ENCODE measurements at places on chromosomes 12 and 14.

DNA sequence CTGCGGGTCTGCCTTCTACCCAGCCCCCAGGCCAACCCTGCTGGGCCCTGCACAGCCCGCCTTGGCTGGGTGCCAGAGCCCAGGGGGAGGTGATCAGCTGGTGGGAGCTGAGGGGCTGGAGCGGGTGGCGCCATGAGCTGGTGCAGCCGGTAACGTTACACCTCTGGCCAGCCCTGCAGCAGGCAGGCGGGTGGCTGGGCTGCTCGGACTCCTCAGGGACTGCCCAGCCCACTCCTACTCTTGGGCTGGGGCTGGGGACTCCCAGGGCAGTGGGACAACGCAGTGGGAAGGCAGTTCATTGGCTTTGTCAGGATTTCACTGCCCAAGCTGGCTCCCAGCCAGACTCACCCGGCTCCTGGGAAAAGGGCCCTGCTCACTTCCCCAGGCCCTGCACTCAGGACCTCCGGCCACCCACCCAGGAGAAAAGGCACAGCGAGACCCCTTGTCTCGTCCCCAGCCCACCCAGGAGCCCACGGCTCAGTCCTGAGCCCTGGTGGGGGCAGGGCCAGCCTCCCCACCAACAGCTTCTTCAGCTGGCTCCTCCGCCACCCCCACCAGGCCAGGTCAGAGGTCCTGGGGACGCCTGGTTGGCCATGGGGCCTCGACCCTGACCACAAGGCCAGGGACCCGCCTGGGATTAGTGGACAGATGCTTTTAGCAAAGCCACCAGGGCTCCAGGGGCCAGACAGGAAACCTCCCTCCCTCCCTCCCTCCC is 1.0 kb downstream of the PGF start:
- DNase-seq: no peak

- no peak for DNase-seq
These were observed 14.8 kb downstream of the SH2B3 start for GRCh38 chr12:111420494-111420893.

GRCh38 chr12:85152311-85152729 is 116.2 kb downstream of the LRRIQ1 start:
- no peak for DNase-seq

- no peak for DNase-seq
These were observed 9.2 kb downstream of the EXOC3L4 start for GRCh38 chr14:103103461-103104388.

DNA sequence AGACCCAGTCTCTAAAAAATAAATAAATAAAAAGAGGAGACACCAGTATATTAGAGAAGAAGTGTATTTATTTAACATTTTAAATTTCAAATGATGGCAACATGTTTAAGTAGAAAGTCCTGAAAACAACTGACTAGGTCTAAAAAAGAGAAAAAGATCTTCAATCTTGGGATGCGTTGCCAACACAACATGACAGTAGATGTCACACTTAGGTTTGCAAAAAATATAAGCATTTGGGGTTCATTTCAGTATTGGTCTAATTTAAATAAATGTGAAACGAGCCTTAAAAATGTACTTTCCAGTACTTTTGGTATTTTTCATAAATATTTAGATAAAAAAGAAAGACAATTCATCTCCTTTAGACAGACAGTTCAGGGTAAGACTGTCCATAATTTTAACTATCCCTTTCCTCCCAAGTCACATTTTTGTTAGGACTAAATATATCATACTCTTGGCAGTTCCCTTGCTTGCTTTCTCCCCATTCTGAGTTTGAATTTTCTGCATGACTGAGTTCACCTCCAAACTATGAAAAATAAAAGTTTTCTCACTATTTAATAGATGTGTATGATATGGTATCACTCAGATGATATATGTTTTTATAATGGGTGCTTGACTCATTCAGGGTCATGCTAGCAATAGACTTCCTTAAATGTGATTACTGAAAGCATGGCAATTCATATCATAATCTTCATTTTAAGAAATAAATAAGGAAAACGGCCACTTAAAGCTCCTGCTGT is 4.3 kb downstream of the C14orf93 start:
- no peak for DNase-seq

DNA sequence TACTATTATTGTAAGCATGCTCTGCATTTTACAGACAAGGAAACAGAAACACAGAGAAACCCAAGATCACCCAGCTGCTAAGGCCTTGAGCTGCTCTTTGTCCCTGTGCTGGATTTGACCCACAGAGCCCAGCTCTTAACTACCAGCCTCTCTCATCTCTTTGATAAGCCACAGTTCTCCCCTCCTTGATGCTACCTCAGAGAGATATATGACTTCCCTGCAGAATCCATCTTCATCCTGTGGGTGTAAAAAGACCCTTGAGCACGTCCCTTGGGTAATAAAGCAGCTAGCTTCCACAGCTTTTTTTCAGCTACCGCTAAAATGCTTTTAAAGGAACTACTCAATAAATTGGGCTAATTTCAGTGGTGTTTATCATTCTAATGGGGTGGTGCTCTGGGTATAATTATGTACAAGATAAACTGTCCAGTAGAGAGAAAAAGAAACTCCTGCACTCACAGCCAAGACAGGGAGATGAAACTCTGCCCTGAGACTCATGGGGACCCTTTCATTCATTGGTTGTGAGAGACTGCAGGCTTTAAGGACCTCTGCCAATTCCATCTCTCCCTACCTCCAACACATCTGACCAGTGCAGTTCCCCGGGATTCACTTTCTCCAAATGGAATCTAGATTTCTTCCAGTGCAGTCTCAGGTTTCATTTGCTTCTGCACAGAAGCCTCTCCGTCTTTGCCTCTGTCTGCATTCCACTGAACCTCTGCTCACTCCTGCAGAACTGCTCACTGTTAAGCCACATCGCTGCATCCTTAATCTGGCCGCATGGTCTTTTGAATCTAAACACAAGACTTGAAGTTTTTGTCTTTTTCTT is 24.7 kb upstream of the NTF3 start:
- DNase-seq: no peak

GRCh38 chr12:976644-977043 is 14.4 kb upstream of the ERC1 start:
- no peak for DNase-seq

GRCh38 chr12:125720961-125721360 is 655.7 kb downstream of the AACS start:
- no peak for DNase-seq

GRCh38 chr14:99312106-99312505 is 40.1 kb upstream of the BCL11B start:
- DNase-seq: no peak

GRCh38 chr14:60064491-60065072 is 27.1 kb upstream of the PCNX4 start:
- DNase-seq: no peak

- DNase-seq: no peak
These were observed 526.1 kb downstream of the CCER1 start for GRCh38 chr12:90428881-90429280.

- no peak for DNase-seq
These were observed 753 bp upstream of the DLGAP5 start for GRCh38 chr14:55192054-55192621.

DNA sequence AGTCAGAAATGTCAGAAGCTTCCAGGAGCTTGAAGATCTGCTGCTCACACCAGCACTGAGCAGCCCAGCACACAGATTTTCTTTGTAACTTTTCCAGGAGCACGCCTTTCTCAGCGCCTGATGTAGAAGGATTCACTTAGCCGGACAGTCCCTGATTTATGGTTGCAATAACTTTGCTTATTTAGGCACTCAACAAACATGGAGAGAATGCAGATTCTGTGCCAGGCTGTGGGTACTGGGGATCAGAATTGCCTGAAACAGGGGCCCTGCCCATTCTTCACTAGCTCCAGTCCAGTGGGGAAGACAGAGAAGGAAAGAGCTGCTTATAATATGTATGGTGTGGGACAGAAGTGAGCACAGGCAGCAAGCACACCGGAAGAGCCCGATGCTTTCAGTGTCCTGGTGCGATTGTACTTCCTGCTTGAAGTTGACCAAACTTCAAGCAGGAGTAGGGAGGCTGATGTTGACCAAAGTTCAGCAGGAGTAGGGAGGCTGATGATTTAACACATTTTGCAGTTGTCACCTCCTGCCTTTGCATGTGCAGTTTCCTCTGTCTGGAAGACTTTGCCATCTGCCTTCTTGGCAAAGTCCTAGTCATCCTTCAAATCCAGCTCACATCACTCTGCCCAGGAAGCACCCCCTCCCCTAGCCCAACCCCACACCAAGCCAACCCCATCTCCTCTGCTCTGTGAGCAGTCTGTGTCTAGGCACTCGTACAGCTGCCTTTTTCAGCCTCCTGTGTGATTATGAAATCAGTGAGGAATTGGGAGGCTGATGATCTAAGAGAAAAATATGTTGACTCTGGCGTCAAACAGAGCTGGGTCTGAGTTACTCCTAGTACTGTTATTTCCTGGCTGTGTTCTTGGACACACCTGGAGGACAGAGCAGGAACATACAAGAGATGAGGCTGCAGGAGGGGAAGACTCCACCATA is 12.0 kb upstream of the PRIMA1 start:
- no peak for DNase-seq

DNA sequence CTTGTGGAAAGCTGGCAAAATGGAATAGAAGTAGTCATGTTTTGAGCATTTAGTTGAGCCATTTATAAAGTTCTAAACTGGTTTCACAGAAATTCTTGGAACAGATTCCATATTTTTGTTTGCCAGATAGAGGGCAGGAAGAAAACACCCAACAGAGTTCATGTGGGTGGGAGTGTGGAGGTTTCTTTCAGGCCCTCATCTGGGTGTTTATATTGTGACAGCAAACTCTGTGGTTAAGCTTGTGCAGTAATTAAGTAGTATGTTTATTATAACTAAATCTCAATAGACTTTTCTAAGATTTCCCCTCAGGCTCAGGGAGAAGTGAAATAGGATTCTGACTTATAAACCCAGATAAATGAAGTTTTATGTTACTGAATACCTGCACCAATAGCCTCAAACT is 57.4 kb downstream of the SPPL3 start:
- no peak for DNase-seq

- DNase-seq: no peak
These were observed 165.8 kb downstream of the PPM1H start for GRCh38 chr12:62769076-62769619.

DNA sequence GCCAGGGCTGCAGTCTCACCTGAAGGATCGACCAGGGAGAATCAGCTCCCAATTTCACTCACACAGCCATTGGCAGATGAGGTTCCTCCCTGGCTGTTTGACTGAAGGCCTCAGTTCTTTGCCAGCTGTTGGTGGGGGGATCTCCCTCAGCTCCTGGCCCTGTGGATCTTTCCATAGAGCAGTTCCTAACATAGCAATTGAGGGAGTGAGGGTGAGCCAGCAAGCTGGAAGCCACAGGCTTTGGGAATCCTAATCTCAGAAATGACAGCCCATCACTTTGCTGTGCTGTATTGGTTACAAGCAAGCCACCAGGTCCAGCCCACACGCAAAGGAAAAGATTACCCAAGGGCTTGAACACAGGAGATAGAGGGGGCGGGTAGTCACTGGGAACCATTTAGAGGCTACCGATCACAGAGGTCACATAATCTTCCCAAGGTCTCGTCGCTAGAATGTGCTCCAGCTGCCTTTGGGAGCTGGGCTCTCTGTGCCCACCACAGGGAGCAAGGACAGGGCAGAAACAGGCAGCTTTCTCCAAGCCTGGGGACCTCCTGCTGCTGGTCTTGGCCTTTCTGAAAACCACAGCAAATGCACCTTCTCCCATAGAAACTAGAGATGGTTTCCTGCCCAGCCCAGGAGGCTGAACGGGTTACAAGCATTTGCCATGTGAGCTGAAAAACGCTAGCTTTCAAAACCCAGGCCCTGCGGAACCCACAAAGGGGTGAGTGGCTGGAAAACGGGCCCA is 4.6 kb upstream of the OTUB2 start:
- no peak for DNase-seq

DNA sequence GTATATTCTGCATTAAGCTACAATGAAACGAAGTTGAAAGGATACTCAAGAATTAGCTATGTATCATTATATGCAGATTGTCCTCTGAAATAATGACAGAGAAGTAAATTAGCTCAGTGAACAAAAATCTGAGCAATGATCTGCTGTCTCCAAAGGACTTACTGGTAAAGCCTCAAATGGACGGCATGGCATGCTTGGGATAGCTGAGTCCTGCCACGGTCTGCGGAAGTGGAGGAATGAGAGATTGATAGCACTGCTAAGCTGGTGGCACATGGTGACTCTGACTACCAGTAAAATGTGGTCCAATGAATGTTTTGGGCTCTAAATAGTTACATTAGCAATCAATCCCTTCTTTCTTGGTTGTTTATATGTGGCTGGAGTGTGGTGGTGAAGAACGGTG is 3.7 kb upstream of the DENND5B start:
- DNase-seq: no peak

DNA sequence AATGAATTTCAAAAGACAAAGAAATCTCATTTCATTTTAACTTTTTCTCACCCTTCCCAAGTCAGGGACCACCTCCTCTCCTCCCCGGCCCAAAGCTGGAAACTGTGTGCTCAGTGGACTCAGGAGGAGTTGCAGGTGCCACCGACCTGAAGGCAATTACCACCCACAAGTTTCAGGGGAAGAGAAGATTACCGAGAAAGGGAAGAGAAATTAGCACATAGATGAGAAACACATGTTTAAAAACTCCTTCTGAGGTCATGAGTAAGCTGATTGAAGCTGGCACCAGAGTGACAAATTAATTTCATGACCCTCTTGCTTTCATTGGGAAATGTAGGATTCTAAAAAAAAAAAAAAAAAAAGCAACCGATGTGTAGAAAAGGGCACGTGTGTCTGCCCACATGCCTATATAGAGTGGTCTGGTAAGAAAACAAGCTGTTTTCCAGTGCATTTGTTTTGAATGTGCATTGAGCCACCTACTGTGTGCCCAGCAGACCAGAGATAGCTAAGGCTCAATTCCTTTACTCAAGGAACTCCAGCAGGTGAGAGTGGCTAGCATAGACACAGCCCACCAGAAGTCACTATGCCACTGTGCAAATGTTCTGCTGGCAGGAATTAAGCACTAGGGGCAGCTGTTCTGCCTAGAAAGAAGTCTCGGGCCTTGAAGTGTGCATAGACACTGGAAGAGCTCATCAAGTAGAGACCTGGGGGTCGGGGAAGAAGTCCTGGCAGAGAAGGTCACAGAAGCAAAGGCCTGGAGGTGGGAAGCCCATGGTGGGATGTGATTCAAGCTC is 30.5 kb downstream of the DPF3 start:
- DNase-seq: no peak

DNA sequence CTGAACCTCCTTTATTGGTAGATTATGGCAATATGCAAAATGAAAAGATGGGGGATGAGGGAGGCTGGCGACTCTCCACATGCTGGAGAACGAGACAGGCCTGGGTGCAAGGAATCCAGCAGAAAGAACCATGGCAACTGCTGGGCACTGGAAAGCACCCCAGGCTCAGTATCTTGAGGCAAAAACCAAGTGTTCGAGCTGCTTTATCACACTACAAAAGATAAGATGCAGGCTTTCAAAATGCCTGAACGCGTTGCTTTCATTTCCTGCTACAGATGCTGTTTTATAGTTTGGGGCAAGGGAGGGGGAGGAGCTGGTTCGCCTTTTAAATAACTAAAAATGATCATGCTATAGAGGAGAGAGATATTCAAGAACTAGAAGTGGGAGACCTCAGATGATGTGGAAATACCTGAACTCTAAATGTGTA is 38.9 kb downstream of the NIN start:
- no peak for DNase-seq

All from activated naive CD4-positive, alpha-beta T cell (primary cell).